ENCODE measurements at places on chromosomes 5 and 9.
A peak's percentile ranks its signal among the peaks of the same experiment; 100 is the strongest.

GRCh38 chr5:15502208-15502607 lies 2.2 kb downstream of the FBXL7 start:
- no peak for DNase-seq

- DNase-seq, result peak; percentile 46
These were observed 23.5 kb downstream of the HNRNPH1 start for GRCh38 chr5:179599973-179600372.

DNA sequence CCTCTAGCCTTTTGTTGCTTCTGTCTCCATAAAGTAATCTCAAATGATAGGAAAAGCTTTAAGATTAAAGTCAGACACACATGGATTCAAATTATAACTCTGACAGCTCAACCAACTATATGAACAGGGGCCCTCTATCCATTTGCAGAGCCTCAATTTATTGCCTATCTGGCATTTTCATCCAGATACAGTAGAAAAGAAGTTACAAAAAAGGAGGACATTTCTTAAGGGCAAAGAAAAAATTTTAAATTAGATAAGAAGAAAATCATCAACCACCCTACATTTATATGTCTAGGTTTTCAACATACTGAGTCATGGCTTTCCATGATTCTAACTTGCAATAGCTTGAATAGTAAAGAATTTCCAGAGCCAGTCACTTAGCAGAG lies 567.2 kb downstream of the CAAP1 start:
- no peak for DNase-seq

DNA sequence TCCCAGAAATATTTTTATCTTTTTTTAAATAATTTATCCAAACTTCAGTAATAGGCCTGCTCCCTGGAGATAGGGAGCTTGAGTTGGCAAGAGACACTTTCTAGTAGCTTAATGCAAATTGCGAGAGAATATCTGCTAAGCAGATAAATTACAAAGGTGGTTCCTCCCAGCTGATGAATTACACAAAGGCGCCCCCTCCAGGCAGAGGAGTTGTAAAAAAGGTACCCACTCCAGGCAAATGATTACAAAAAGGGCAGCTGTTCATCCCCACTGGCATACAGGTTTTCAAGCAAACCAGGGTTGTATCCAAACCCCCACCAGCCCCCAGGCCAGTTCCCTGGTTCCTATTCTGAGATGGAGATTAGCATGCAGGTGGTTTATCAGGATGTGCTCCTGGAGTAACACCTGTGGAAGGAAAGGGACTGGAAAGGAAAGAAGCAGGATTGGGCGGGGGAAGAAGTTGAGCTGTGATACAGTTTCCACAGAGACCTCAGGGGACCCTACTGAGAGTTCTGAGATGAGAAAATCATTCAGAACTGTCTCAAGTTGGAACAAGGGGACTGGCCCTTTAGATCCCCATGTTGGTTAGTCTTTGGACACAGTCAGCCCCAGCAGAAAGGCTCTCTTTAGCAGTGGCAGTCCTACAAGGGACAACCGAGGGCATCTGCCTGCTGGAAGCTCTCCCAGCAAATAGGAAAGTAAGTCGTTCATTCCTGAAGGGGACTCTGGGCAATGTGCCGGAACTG lies 25.5 kb downstream of the ESM1 start:
- no peak for DNase-seq

DNA sequence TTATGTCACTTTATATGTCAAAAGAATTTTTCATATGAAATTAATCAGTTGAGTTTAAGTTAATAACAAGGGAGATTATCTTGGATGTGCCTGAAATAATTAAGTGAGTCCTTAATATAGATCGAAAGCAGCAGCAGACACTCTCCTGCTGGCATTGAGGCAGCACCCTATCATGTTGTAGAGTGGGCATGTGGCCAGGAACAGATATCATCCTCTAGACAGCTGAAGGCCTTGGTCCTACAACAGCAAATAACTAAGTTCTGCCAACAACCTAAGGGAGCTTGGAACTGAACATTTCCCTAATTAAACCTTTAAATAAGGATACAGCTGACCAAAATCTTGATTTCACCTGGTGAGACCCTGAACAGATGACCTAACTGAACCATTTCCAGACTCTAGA lies 25.8 kb upstream of the UGT3A1 start:
- DNase-seq, result no peak

GRCh38 chr9:72818385-72818784 lies 134.5 kb downstream of the ALDH1A1 start:
- no peak for DNase-seq

- DNase-seq, result no peak
These were observed 150.2 kb upstream of the SLC12A2 start for GRCh38 chr5:127933348-127933747.

Measured in suprapubic skin (tissue), 4 donors.